ENCODE measurements at places on chromosomes 12 and 14.

- DNase-seq = no peak
Observed at GRCh38 chr14:21096978-21097635, 1.3 kb downstream of the ZNF219 start.

DNA sequence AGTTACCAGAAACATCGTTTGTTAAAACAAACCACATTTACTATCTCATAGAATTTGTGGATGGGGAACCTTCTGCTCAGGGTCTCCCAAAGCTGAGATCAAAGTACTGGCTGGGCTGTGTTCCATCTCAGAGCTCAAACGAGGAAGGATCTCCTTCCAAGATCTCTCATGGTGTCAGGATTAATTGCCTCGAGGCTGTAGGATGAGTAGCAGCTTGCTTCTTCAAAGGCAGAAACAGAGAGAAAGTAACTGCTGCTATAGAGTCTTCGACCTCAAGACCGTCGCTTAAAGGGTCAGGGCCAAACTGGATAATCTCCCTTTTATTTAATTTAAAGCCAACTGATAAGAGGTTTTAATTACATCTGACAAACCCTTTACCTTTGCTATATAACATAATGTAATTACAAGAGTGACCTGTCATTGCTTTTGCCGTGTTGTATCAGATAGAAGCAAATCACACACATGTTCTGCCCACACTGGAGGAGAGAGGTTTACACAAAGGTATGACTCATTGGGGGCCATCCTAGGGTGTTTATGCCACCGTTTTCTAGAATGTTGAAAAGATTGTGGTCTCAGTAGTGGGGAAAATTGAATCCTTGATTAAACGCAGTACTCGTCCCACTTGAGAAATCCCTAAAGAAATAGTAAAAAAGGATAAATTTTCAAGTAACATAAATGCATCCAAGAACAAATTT, 868.8 kb upstream of the TMEM132C start:
- no peak for DNase-seq

DNA sequence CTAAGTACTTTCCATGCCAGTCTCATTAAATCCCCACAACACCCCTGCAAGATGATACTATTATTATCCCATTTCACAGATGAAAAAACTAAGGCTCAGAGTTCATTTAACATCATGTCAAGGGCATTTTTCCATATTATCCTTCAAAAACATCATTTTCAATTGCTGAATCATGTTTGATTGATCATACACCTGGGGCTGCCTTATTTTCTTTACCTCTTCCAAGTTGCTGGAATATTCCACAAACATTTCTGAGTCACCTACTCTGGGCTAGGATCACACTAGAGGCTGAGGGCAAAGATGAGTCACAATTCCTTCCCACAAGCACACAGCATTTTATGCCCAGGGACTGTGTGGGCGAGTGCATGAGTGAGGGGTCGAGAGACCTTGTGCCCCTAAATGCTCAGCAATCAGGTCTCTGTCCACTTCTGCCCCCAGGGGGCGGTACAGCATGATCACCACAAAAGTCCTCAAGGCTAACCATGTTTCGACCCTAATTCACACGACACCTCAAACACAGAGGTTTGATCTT, 14.1 kb upstream of the TMEM119 start:
- DNase-seq = no peak

GRCh38 chr12:52515319-52515646, 4.9 kb downstream of the KRT5 start:
- DNase-seq = no peak

GRCh38 chr12:99505805-99506204, 141.7 kb upstream of the GARIN6 start:
- DNase-seq = no peak

- DNase-seq = no peak
Observed at GRCh38 chr12:48765753-48766162, 23.1 kb downstream of the ADCY6 start.

DNA sequence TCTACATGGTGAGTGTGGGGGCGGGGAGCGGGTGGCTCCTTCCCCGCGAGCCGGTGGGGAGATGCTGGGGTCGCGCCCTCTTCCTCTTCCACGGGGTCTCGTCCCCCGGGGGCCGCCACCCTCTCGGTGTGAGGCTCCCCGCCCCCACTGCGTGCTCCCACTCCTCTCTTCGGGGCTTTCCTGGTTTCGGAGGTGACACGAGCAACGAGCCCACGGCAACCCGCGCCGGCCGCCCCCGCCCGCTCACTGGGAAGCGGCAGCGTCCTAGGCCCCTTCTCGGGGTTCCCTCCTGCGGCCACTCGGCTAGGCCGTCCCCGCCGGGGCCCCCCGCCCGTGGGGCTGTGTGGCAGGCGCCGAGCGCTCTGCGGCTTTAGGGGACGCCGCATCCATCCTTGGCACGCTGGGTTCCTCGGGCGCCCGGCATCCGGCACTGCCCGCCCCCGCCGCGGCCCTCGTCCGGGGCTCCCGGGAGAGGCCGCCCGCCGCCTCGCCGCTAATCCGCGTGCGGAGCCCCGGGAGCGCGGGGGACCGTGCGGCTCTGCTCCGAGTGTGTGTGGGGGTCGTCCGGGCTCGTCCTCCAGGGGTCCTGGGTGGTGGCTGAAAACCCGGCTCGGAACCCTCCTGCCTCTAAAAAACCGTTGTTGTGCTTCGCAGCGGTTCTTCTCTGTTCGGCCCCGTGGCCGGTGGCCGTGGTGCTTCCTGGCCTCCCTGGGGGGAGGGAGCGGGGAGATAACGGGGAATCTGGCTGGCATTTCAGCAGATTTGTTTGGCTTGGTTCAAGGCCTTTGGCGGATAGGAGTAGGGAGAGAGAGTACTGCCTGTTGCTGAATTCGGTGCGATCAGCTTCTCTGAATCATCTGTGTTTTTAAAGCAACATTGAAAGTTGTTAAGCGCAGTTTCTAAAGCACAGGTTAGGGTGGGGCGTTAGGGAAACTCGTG, 1.0 kb downstream of the PCNX1 start:
- peak; percentile 65 for DNase-seq

GRCh38 chr12:25332143-25332542, 81.4 kb upstream of the KRAS start:
- no peak for DNase-seq

GRCh38 chr12:66393890-66394289, 91.6 kb downstream of the HELB start:
- no peak for DNase-seq

GRCh38 chr12:65123435-65124063, 2.4 kb upstream of the WIF1 start:
- DNase-seq = no peak

DNA sequence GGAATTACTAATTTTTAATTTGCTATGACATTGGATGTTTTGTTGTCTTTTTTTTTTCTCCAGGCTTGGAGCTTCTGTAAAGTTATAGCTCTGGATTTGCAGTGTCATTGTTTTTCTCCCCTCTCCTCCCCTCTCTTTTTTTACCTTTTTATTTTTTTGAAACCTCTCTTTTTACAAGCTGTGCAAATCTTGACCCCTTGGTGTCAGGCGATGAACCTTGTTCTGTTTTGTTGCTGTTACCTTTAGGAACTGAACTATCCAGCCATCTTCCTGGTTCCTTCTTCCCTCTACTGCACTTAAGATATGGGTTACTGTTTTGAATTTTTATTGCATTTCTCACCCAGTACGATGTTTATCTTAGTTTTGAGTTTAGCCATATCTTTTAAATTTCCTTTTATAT, 13.7 kb downstream of the KTN1 start:
- DNase-seq = no peak

- no peak for DNase-seq
Observed at GRCh38 chr12:127230843-127231260, 1036.1 kb upstream of the TMEM132C start.

DNA sequence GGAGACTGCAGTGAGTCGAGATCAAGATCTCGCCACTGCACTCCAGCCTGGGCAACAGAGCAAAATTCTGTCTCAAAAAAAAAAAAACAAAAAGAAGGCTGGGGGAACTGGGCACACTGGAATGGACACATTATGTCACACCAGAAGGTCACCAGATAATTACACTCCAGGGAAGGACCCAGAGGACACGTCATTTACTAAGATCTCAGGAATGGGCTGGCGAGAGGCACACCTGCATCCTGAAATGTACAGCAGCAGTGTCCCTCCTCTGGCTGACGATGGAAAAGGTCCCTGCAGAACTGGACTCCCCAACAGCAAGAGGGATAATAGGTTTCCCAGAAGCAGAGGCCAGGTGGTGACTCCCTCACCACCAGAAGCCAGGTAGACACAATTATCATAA, 243.5 kb downstream of the BCL11B start:
- DNase-seq = no peak

DNA sequence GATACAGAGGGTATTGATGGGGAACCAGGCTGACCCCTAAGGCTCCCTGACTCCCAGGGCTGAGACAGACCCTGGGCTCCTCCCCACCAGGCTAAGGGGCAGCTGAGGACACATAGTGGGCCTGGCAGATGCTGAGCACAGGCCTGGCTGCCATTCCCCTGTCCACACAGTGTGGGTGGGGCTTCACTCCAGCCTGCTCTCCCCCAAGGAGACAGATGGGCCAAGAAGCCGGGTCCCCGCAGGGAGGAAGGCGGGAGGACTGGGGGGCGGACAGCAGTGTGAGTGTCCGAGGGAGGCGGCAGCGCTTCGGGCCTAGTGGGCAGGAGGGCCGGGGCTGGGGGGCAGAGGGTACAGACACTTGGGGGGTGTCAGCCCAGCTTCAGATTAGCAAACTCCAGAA, 32.0 kb downstream of the RFLNA start:
- no peak for DNase-seq

- DNase-seq = no peak
Observed at GRCh38 chr12:3313066-3313465, 177.9 kb upstream of the PRMT8 start.

- DNase-seq = no peak
Observed at GRCh38 chr12:28308891-28309290, 118.6 kb downstream of the CCDC91 start.

DNA sequence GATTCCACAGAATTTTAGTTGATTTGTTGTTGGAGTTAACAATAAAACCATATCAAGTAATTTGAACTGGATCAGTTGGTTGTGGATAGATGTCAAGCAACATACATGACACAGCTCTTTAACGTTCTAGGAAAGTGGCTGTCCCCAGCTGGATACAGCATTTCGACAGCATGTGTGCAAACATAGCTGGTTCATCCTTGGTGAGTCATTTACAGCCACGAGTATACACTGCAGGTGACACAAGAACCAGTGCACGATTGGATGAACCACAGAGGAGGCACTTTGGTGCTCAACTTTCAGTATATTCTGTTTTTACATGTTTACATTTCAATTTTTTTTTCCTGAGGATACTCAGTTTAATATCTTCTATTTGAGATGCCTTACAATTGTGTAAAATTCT, 242.4 kb downstream of the TMEM117 start:
- DNase-seq = no peak

DNA sequence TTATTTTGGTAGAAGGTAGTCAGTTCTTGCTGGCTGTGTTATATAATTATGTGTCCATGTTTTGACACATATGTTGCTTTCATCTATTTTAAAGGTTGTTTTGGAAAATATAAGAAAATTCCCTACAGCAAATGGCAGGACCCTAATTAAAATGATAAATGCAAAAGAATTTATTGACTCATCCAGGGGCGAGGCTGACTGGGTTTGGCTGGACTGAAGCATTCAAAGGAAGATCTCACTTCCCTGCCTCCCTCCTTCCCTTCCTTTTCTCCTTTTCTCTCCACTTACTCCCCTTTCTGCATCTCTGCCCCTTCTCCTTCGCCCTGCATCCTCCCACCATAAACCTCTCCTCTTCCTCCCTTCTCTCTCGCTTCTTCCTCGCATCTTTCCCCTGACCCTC, 129.6 kb downstream of the SNAPC1 start:
- no peak for DNase-seq

DNA sequence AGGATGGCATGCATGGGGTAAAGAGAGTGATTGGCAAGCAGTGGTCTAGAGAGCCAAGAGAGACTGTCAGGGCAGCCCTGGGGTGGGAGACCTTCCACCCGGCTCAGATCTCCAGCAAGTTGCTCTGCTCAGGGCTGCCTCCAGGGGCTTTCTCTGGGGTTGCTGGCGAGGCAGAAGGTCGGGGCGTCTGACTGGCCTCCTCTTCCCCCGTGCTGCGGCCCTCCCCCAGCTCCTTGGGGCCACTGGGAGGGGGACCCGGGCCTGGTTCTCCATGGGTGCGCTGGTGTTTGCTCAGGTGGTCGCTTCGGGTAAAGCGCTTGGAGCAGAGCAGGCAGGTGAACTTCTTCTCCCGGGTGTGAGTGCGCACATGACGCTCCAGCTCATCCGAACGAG, 6.6 kb upstream of the AAAS start:
- no peak for DNase-seq

GRCh38 chr12:12927211-12928079, 24.5 kb downstream of the GPRC5D start:
- DNase-seq = no peak

DNA sequence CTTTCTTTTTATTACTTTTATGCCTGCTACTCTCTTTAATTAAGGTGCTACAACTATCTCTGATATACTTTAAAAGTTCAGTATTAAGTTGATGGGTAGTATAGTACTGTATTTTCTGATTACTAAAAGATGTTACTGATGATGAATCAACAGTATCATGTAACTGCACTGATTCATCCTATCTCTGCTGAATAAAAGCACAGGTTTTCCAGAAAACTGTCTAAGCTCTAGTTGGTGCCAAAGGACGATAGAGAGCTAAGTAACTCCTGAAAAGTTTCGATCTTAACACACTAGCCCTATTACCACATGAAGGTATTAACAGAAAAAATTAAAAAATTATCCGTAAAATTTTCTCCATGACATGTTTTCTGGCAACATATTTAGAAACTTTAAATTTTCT, 2.1 kb downstream of the SCAF11 start:
- no peak for DNase-seq

DNA sequence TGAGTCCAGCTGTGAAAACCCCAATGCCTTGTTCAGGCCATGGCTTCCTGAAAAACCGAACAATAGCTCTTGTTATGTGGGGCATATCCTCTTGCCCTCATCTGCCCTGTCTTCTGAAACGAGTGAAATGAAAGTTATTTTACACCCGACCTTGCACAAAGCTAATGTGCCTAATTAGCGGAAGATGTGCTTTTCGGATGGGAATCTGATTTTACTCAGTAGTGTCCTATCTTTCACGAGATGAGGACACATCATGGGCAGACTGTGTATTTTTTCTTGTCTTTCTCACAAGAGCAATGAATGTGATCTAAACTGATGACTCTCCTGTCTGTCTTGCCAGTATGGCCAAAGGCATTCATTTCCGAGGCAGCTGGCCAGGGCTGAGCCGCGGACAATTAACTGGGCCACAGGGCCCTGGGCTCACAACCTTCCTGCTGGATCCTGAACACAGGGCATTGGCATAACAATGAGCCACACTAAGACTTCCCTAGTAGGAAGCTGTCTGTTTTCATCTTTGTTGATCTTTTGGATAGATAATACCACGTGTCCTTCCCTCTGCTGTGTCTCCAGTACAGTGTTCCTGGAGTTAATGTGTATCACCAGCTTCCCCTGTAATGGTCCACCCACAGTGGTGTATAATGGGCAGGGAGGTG, 86.0 kb upstream of the HIF1A start:
- peak; percentile 18 for DNase-seq

All from hippocampal formation (tissue), 2 donors.